Activated CD8-positive, alpha-beta memory T cell treated with anti-CD3 and anti-CD28 coated beads for 48 hours (primary cell): ENCODE measurements at places on chromosomes 2 and 18.
A peak's percentile ranks its signal among the peaks of the same experiment; 100 is the strongest.

DNA sequence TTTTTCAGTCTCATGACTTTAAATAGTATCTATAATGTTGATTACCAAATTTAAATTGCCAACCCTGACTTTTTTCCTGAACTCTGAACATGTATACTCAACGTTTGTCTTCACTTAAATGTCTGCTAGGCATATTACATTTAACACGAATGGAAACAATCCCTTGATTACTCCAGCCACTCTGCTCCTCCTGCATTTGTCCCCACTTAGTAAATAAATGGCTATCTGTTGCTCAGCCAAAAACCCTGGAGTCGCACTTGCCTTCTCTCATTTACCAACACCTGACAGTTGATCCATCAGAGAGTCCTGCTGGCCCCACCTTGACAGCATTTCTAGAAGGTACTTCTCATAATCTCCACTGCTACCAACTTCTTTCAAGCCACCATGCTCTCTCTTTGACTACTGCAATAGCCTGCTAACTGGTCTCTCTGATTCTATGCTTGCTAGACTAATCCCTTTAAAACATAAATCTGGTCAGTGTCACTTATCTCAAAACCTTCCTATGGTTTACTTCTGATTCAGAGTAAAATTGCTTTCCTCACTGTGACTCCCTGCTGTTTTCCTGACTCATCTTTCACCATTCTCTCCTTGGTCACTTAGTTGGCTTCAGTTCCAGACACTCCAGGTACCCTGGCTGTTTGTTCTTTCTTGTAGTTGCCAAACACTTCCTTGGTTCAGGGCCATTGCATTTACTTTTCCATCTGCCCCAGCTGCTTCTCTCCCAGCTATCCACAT, 31.9 kb downstream of the SPAG16 start:
- DNase-seq: no peak

DNA sequence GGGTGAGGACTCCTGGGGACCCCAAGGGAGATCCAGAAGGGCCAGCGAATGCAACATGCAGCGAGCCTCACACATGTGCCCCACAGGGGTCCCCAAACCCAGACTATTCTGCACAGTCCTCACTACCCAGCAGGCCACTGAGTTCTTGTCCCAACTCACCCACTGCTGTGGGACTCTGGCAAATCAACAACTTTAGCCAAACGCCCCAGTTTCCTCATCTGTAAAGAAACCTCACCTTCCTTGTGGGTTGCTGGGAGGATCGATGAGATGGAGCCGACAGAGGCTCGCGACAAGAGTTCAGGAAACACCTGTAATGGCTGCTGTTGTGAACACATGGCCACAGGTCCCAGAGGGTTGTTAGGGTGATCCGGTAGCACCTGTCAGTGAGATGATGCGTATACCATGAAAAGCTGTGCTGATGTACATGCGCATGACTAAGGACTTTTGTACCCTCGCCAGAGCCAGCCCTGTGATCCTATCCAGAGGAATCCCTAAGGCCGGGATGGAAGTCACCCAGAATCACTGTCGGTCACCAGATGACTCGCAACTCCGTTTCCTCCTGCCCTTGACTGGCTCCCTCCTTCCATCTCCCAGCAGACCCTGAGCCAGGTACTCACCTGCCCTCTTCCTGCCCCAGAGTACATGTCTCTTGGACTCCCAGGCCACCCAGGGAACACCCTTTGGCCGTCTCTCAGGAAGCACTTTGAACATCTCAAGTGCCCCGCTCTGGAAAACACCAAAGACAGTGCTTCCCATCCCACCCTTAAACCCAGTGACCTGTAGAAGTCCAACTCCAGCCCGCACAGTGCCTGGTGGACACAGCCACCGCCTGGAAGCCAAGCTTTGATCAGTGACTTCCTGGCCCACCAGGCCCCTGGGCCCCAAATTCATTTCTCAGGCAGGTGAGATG, 103.3 kb upstream of the ID2 start:
- DNase-seq: no peak

- DNase-seq: no peak
These were observed 214.1 kb upstream of the COPS8 start for GRCh38 chr2:236871500-236872001.

GRCh38 chr2:100151310-100151709, 8.9 kb upstream of the AFF3 start:
- no peak for DNase-seq

DNA sequence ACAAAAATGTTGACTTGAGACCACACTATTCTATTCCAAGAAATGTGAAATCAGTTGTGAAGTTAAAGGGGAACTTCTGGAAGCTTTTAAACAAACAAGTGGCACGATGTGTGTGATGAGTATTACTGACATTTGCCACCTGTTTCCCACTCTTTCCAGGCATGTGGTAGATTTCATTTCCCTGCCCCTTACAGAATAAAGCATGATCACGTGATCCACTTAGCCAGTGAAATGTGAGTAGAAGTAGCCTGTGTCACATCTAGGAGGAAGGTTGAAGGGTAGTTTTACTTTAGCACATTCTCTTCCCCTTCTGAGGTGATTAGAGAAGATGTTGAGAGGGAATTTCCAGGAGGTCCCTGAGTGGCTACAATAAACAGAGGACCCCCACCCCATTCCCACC, 3.8 kb downstream of the COL4A4 start:
- DNase-seq: no peak

DNA sequence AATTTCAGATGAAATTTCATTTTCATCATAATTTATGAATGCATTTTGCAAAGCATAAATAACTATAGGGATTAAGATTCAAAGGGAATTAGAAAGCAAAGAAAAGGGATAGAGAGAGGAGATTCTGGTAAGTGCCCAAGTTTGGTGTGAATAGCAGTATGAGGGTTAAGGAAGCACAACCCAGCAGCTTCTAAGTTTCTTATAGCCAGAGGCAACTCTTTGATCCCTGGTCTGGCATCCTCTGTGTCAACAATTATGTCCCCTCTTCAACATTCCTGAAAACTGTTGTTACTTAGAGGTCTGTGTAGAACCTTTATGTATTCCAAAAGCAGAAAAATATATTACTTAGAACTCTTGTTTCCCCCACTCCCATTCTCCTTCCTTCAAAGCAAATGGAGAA, 171.6 kb upstream of the SATB2 start:
- DNase-seq: no peak

GRCh38 chr2:171469176-171469575, 35.1 kb downstream of the DCAF17 start:
- DNase-seq: no peak

- DNase-seq: no peak
These were observed 118.0 kb upstream of the SNTG2 start for GRCh38 chr2:832635-833034.

GRCh38 chr2:218306184-218306920, 14.0 kb upstream of the TMBIM1 start:
- DNase-seq: no peak

DNA sequence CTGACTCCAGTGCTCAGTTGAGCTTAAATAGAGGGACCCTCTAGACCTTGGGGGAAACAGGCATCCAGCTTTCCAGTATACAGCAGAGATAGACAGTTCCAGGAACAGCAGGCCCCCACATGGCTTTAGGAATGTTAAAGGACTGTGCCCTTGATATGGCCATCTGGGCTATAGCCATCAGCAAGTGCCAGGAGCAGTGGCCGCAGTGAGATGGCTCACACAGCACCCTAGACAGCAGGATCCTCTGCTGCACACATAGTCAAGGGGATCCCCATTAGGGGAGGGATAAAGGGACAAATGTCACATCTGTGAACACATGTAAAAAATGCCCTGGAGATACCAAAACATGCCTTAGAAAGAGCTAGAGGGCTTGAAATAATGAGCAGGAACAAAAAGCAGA, 213.4 kb downstream of the PTH2R start:
- no peak for DNase-seq

- DNase-seq: no peak
These were observed 101.4 kb upstream of the PPP1CB start for GRCh38 chr2:28650266-28650584.

GRCh38 chr18:56804395-56804794, 153.2 kb downstream of the WDR7 start:
- no peak for DNase-seq

- no peak for DNase-seq
These were observed 98.2 kb upstream of the ASAP2 start for GRCh38 chr2:9108210-9108967.

- DNase-seq: no peak
These were observed 365.3 kb upstream of the TCF4 start for GRCh38 chr18:55953326-55953725.

- no peak for DNase-seq
These were observed 5.1 kb downstream of the CDH2 start for GRCh38 chr18:28171837-28172236.

DNA sequence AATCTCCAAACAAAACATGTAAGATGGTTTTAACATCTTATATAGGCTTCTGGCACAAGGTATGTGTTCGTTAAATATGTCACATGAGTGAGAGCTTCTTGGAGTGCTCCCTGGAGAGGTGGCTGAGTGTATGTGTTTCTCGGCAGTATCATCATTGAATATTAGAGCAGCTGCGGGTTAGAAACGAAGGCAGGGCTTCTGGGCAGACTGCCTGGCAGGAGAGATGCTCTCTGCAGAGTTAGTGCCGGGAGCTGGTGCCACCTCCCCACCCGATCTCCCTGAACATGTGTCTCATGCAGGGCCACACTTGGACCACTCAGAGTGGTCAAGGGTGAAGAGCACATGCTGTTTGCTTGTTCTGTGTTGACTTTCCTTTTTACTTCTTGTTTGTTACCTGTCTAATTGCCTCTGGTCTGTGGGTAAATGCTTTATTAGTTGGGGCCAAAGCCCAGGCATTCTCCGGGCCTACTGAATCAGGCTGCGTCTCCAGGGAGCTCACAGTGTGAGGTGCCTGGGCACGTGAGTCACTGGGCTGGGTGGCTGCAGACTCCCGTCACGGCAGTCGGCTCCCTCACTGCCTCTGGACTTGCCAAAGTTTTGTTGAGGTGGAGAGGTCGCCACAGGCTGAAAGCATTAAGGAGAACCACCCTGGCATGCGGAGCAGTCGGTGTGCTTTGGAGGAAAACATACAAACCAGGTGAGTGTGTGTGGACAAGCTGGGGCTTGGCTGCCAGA, 246.6 kb downstream of the FHOD3 start:
- no peak for DNase-seq

DNA sequence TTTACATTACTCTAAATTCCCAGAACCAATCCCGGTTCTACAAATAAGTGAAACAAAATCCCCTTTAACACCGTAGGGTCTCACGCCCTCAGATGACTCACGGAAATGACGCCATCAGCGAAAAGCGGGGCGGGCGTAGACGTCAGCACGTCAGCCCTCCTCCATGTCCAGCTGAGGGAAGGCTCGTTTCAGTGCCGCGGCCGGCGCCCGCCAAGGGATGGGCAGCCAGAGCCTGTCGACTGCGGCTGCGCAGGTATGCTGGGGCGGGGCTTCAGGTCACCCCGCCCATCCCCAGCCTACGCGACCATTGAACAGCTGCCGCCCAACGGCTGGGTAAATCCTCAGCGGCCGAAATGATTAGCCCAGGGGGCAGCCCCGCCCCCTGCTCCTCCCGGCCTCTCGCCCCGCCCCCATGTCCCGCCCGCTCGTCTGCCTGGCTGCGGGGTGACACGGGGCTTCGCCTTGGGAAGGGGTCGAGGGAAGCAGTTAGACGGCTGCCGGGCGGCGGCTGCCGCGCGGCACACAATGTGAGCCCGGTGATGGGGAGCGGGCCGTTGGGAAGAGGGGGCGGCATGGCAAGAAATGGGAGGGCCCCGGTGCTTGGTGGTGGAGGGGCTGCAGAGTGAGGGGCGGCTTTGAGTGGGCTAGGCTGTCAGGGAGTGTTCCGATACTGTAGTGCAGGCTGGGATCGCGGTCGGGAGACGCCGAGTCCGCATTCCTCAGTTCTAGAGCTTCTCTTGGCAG, at the start of gene NBEAL1:
Gene NBEAL1 (plus strand): TSS at position 420 of the 744 bp plus-strand sequence. CDS start 1,510 bp downstream, outside the sequence.
- DNase-seq: peak; percentile 94
